NCI-H1930 (cell line): ENCODE measurements at places on chromosomes 4 and X.
A peak's percentile ranks its signal among the peaks of the same experiment; 100 is the strongest.

GRCh38 chr4:3269991-3270611 lies 21.1 kb downstream of the MSANTD1 start:
- no peak for DNase-seq

GRCh38 chr4:90445380-90445779 lies 318.2 kb downstream of the CCSER1 start:
- no peak for DNase-seq

GRCh38 chr4:182818926-182819730 lies 98.1 kb downstream of the DCTD start:
- DNase-seq, result no peak

DNA sequence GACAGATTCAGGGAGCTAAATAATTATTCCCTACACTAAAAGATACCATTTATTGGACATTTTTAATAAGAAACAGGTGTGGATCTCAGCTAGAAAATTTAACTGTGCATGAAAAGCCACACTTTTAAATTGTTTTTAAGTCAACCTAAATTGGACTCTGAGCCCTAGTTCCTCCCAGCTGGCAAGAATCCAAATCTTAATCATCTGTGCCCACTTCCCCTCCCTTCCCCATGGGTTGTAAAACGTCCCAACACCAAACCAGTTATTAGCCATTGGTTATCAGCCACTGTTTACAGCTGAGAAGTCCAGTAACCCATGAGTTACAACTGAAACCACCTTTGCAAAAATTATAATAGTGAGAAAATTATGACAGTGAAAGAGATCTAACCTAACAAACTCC lies 125.6 kb upstream of the S100G start:
- DNase-seq, result no peak

GRCh38 chrX:16882169-16882568 lies 12.0 kb upstream of the RBBP7 start:
- DNase-seq, result peak; percentile 2
